ENCODE measurements at places on chromosomes 4 and X. TPM values are rescaled to one million over a fixed set of nuclear protein-coding genes. Genes with fewer than 3 reads are reported as not detected.

GRCh38 chr4:19727141-19727540, 524.6 kb upstream of the SLIT2 start:
- no peak for DNase-seq

DNA sequence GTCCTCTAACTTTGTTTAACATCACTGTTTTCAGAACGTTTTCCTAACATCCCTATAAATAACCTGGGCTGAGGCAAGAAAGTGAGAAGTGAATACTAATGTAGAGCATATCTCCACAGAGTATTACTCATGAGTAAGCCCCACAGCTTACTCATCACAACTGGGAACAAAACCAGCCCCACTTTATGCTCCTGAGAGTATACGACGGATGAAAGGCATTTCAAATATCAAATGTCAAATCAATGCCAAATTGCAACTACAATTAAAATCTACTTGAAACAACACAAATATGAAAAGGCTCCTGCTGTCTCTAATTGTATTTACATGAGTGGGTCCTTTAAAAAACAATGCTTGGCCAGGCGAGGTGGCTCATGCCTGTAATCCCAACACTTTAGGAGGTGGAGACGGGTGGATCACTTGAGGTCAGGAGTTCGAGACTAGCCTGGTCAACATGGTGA, 41.2 kb downstream of the SH3RF1 start:
- no peak for DNase-seq

DNA sequence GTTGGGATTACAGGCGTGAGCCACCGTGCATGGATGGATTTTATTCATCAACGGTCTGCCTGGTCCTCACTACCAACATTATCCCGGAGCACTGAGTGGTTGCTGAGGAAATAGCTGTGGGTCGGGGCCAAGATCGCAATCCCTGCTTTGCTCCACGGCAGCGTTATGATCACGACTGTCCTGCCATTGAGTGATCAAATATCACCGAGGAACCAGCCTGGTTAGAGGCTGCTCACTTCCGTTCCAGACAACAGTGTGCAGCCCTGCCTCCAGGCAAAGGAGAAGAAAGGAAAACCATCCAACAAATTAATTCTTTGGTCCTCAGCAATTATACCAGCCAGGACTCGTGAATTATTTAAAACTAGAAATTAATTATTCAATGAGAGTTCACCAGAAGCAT, 70.6 kb upstream of the TBL1X start:
- no peak for DNase-seq

DNA sequence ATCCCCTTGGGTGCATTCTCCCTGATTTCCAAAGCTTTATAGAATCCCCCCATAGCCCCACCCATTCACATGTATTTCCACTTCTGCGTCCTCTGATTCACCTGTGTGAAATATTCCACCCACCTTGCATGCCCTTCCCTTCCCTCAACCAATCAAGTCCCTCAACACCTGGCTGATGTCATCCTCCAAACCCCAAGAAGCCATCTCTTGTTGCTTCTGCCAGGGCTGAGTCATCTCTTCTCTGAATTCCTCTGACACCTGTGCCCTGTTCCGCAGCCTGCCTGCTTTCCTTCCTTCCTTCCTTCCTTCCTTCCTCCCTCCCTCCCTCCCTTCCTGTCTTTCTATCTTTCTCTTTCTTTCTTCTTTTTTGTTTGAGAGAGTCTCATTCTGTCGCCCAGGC, 9.9 kb downstream of the CRMP1 start:
- DNase-seq = no peak

DNA sequence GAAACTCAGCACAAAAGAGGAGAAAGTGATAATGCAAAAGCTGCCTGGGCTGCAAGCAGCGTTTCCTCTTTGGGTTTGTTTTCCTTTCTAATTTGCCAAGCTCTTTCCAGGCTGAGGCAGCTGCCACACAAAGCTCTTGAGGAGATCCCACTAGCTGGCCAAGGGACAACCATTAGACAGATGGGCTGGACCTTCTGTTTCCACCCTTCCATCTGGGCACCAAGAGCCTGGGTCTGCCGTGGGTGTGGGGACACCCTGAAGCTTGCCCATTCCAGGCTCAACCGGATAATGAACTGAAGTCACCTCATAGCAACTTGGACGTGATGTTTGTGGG, 194.6 kb upstream of the C1QTNF7 start:
- no peak for DNase-seq

DNA sequence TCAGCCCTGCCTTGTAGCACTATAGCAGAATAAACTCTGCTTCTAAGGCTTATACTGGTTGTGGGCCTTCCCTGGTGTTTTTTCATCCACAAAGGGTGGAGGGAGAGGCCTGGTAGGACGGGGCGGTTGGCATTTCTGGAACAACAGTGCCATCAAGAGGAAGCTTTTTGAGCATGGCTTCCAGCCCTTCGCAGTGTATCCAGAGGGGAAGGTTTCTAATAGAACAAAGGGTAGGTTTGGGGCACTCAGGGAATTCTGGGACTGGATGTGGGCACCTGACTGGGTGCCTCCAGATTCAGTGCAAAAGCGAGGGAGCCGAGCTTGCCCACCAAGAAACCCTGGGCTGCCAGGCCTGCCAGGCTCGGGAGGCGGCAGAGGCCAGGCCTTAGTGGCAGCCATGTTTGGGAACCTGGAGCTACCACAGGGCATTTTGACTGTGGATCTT, 229.6 kb upstream of the AGTR2 start:
- DNase-seq = no peak

DNA sequence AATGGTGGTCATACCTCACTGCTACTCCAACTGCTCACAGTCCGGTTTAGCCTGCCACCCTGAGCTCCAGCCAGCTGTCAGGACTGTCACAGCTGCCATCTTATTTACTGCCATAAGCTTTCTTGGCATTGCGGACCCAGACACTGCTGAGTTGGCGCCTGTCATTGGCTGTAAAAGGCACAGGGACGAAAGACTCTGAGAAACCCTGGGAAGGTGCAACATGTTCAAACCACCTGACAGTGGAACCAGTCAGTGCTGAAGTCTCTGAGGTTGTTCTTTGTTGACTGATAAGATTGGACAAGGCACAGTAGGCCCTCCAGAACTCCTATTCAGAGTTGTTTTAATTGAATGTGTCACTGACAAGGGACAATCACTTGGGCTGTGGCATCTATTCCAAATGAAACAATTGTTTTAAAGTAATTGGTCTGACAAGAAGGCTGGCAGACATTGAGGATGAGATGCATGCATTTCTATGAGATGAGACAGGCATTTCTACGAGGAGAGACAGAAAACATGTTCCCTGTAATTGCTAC, 927.8 kb downstream of the STPG2 start:
- DNase-seq = no peak

DNA sequence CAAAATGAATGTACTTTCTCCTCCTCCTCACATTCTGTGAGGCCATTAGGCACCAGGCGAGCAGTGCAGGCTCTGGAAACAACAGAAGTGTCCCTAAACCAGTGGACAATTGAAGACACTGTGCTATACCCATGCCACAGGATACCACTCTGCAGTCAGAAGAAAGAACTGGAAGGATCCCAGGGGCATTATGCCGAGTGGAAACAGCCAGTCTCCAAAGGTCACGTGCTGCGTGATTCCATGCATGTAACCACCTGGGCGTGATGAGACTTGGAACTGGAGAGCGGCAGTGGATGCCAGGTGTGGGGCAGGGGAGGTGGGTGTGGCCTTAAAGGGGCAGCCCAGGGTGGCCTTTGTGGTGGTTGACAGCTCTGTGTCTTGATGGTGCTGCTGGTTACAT, 139.4 kb downstream of the EVC2 start:
- no peak for DNase-seq

DNA sequence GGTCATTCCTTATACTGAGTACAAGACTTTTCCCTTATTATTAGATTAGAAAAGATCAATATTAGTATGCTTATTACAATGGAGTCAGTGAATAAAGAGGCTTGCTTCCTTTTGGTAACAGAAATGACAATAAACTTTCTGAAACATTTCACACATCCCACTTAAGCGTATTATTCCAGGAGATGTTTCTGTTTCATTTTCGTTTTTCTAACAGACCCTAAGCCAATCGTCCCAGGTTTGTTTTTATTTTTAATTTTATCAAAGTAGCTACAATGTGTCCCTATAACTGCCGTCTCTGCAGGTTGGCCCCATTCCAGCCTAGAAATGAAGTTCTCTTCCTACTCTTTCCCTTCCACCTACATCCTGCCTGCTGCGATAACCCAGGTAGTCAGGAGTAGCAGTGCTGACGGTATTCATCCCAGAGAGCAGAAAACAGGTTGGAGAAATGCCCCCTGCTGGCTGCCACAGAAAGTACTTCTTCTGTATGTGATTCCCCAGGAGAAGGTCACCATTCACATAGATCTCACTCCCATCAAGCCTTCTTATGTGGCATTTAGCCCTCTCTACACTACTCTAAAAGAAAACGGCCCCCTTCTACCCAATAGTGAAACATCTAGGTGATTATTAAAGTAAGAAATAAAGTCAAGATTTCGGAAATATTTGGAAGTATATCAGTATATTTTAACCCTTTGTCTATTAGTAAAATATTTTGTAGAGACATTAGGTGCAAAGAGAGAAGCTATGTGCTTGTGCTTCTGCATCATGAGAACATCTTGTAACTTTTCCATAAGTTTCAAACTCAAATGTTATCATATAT, 40.4 kb downstream of the ENPEP start:
- DNase-seq = peak; percentile 82

DNA sequence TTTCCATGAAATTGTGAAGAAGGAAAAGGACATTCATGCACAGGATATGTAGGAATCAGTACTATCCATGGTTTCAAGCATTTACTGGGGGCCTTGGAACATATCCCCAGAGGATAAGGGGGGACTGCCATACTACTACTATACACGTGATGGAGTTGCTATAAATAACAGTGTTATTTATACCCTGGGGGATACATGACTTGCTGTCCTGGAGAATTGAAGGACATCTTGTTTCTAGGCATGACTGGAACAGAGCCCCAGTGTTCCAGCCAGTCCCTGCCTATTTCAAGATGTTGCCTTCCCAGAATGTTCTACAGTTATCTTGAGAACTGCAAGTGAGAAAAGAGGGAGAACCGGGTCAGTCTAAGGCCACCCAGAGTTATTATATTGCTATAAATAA, 39.6 kb upstream of the ZNF81 start:
- no peak for DNase-seq

GRCh38 chrX:47743504-47743903, 84.5 kb upstream of the UXT start:
- DNase-seq = no peak

GRCh38 chrX:53599781-53600396, 86.6 kb downstream of the HUWE1 start:
- no peak for DNase-seq

The COX7B gene
- total RNA-seq = 256 TPM

All from activated CD8-positive, alpha-beta memory T cell treated with anti-CD3 and anti-CD28 coated beads, Interleukin-2, amount 10 ng/mL, durations not matched to agents 7 days and 5 days (primary cell).